Esophagus squamous epithelium (tissue), 5 donors: ENCODE measurements at places on chromosomes 11 and 22.

DNA sequence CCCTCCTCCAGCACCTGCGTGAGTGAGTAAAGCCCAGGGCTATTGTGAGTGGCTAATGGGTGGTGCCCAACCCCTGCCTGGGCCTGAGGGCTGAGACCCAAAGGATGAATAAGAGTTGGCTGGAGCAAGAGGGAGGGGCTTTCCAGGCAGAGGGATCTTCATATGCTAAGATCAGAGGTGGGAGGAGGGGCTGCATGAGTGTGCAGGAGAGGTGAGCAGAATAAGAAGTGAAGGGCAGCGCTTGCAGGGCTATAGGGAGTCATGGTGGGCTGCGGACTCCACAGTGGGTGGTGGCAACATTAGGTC is 3.9 kb downstream of the EMID1 start:
- DNase-seq: no peak

DNA sequence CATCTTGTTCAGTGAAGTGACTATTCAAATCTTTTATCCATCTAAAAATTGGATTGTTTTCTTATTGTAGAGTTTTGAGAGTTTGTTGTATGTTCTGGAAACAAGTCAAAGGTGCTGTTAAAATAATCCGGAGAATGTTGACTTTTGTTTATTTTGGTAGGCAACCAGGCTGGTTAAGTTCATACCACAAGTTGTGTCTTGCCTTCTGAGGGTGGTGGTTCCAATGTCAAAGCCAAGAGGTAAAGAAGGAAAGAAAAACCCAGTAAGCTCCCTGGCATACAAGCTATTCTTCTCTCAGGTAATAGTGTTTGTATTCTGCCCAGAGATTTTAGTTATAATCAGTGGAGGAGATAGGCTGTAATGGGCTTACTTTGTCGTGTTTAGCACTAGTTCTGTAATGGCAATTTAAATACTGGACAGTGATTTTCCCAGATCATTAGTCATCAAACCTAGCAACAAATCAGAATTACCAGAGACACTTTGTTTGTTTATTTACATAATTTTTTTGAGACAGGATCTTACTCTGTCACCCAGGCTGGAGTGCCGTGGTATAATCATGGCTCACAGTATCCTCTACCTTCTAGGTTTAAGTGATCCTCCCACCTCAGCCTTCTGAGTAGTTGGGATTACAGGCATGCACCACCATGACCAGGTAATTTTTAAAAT is 15.1 kb upstream of the CSRP3 start:
- no peak for DNase-seq

GRCh38 chr11:83722392-83723119 is 436.4 kb upstream of the CCDC90B start:
- DNase-seq: no peak

DNA sequence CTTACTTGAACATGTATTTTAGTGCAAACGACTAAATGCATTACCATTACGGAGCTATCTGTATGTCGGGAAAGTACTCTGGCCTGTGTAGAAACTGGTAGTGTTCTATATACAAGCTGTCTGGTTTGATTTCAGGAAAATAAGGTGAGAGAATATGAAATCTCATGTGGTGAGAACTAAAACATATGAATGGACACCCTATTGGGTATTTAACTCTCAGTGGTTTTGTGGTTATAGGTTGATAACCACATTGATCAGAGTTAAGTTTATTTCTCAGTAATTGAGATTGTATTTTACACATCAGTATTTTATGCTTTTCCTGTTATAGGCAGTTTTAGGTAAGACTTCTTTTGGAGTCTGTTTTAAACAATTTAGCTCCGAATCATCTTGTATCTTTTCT is 10.4 kb downstream of the ANO5 start:
- no peak for DNase-seq

DNA sequence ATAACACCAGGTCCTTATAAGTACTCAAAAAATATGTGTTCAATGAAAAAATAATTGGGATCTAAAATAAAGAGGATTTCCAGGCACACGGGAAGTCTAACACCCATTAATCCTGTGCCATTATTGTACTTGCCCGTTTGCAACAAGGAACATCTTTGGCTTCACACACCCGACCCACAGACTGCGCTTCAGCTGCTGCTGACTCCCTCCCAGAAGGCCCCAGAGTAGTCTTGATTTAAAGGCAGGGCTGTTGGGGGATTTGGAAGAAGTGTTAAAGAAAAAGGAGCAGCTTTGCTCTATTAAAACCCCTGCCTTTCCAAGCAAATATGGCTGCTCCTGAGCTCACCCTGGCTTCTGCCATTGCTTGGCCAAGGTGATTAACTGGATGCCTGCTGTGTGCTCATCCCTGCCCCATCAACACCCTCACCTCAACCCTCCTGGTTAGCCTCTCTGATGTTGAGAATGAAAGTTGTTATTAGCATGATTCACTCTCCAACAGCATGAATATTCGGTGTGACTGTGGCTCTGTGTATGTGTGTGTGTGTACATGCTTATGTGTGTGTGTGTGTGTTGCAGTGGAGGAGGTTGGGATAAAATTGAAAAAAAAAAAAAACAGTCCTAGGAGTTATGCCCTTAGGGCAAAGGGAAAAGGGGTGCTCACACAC is 76.1 kb downstream of the KIRREL3 start:
- no peak for DNase-seq
